ENCODE measurements at places on chromosomes 7 and 10.

GRCh38 chr10:74174521-74174920 is 23.5 kb downstream of the ADK start:
- no peak for DNase-seq

DNA sequence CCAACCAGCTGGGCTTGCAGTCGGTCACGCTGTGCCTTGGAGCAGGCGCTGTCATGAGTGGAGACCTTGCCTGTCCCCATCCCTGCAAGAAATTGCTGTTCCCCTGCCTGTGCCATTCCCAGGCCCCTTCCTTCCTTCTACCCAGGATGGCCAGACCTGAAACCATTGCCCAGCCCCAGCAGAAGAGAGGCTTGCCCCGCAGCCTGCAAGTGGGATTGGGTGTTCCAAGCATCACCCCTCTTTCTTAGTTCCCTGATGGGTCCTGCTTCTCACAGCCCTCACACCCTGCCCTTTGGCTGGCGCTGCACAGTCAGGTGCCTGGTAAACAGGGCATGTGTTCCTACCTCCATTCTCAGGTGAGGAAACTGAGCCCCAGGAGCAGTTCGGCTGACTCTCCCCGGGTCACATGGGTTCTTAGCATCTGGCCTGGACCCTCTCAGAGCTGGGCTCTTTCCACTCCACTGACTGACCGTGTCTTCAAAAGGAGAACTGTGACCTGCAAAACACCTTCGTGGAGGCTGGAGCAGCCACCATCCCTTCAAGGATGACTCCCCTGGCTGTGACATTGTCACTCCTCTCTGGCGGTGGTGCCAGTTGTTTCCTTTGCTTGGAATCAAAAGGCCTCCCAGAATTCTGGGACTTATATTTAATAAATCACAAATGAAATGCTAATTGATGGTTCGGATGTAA is 41.9 kb upstream of the PDCD4 start:
- no peak for DNase-seq

DNA sequence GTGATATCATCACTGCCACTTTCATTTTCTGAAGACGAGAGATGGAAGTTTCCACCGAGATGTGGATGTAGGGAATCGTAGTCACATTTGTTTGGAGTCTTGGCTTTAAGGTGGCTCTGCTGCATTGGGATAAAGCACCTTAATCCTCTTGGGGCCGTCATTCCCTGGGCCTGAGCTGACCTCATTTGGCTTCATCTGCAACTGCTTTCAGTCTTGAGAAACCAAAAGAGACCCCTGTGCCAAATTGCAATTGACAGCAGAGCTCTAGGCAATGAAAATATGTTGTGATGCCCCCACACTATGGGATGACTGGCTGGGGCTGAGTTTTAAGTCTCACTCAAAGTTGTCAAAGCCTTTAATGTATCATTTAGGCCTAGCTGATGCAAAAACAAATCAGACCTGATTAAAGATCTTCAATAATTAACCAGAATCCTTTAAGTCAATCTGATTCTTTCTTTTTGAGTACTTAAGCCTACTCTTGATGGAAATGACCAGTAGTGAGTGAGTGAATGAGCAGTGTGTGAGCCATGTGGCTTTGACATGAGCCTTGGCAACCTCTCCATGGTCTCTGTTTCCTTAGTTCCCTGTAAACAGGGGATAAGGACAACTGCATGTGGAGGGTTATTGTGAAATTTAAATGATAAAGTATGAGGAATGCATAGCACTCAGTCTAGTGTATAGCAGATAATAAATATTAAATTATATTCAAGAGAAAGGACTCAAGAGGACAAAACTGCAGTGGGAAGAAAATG is 155.0 kb downstream of the BMPER start:
- no peak for DNase-seq

GRCh38 chr10:58220769-58221451 is 46.8 kb downstream of the IPMK start:
- no peak for DNase-seq

DNA sequence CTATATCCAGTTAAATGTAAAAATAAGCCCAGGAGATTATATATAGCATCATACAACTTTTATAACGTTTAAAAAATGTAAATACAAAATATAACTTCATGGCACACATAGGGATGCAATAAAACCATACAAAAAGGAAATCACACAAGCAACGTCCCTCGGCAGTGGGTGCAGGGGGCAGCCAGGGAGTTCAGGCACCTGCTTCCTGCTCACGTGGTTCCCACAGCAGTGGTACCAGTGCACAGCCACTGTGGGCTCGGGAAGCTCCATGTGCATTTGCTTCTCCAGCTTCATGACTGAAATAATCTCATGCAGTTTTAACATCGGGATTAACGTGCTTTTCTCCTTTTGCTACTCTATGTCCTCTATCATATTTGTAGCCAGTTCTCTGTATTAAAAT is 255.5 kb upstream of the CXCL12 start:
- no peak for DNase-seq

DNA sequence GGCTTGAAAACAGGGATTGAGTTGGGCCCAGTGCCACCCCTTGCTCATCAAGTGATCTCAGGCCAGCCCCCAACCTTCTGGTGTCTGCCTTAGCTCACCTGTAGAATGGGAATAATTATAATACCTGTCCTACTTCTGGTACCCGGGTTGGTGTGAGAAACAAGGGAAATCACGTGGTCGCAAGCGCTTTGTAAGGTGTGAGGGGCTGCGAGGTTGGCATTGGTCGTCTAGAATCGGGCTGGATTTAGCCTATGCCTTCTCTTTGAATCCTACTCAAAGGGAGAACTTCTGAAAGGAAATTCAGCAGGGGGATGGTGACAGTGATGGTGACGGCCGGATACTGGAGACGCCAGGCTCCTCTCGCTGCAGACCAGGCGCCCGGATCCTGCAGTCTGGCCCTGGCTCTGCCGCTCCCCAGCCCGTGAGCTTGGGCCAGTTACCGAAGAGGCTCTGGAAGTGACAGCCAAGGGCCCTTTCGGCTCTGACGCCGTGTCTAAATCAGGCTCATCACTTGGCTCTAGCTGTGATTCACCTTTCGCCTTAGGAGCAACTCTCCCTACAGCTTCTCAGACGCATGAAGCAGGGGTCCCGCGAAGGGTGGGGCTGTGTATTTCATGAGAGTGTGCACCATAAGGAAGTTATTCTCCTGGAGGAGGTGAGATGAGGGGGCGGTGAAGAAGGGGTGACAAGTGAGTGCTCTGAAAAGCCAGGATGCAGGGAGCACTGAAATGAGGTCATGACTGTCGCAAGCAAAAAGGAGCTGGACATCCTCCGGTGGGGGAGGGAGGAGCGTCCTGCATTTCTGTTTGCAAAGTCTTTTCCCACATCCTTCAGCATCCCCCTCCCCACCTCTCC is 4.0 kb upstream of the CREB5 start:
- DNase-seq, result no peak

DNA sequence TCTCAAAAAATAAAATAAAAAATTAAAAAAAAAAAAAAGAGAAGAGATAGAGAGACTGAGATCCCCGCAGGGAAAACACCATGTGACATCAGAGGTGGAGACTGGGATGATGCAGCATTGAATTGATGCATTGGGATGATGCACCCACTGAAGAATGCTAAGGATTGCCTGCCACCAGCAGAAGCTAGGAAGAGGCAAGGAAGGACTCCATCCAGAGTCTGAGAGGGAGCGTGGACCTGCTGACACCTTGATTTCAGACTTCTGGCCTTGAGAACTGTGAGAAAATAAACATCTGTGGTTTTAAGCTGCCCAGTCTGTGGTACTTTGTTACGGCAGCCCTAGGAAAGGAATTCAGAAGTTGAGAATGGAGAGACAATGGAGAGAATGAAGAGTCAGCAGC is 89.8 kb upstream of the PRPS1L1 start:
- no peak for DNase-seq

DNA sequence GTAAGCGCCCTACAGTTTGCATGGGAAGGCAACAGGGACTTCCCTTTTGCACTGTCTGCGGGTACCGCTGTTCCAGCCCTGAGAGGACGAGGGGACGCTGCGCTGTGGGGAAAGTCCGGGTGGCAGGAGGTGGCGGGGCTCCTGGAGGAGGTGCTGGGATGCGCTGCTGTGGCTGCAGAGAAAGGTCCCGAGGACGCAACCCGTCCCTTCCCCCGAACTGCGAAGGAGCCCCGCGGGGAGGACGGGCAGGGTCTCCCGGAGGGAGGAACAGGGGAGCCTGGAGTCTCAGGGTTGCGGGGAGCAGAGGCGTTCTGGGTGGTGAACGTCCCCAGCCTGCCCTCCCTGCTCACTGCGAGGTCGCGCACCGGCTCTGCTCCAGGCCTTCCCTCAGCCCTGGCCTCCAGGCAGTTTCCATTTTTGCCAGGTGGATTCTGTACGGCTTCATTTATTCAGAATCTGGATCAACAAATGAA is 91.6 kb downstream of the CXCL12 start:
- no peak for DNase-seq

GRCh38 chr10:125049216-125049881 is 107.4 kb downstream of the ZRANB1 start:
- no peak for DNase-seq

GRCh38 chr7:132789281-132789680 is 213.0 kb upstream of the PLXNA4 start:
- no peak for DNase-seq

DNA sequence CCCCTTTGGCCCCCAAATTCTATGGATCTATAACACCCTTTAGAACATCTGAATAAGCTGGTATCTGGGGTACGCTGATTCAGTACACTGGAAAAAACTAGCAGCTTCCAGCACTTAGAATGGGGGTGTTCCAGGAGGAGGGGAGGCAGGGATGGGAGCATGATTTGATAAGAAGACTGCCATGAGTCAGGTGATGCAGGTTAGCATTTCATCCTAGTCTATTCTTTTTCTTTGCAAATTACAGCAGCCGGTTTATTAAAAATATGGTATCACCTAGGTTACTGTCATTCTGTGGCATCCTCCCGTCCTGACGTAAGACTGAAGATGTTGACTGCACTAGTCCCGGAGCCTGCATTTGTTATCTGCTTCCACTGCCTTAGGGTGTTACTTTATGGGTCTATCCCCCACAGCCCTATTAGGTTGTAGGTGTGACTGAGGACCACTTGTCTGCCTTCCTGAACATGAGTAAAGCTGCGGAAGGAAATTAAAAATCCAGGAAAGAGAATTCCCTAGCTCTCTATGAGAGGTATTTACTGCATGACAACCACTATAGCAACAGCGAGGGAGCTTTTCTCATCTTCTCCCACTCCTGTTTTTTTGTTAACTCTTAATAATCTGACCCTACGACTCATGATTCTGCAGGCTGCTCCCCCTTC is 1.9 kb downstream of the HTR5A start:
- DNase-seq, result no peak

DNA sequence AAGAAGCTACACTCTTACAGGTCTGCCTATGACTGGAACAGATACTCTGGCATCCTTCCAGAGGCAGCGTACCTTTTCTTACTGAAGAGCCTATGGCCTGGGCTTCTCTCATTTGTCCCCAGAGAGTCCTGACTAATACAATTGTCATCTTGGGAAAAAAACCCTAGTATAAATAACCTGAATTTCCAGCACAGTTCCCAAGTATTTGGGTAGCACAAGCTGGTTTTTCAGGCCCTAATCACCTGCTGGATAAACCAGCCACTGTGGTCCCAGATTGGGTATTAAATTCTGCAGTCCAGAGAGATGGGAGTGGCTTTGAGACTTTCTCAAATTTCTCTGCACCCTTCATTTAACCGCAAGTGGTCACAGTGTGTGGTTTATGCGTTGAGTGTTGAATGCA is 186.8 kb upstream of the NEBL start:
- peak; percentile 10 for DNase-seq

DNA sequence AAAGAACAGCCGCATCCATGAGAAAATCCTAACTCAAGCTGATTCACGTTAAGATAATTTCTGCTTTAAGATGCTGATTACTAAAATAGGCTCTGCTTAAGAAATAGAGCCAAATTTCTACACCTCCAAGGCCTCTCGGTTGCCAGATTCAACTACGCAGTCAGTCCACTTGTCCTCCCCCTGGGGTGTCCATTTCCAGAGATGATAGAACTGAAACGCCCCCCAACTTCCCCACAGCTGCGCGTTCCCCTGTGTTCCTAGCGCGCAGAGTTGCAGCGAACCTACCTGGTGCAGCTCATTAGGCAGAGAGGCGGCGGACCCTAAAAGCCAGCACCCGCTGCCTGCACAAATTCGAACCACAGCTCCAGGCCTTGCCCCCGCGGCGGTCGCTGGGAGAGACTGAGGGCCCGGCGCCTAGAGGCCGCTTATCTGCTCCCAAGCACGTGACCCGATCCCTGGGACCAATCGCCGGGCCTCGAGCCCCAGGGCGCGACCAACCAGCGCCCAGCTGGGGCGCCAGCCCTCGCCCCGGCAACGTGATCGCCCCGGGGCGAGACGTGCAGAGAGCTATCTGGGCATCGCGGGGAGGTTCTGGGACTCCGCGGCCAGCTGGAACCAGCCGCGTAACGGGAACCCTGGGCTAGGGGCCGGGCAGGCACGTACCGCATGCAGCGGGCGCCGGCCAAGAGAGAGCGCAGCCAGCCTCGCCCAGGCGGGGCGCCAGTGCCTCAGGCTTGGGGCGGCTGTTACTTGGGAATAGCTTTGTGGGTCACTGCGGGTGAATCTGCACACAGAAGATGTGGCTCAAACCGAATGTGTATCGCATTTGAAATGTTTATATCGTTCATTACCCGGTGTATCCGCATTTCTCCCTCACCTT is at the start of gene PPP1R3C:
Gene PPP1R3C, minus strand, starts transcription at position 401 of the 880 bp plus-strand sequence. Its CDS starts 102 bp downstream, at position 299.
- no peak for DNase-seq

DNA sequence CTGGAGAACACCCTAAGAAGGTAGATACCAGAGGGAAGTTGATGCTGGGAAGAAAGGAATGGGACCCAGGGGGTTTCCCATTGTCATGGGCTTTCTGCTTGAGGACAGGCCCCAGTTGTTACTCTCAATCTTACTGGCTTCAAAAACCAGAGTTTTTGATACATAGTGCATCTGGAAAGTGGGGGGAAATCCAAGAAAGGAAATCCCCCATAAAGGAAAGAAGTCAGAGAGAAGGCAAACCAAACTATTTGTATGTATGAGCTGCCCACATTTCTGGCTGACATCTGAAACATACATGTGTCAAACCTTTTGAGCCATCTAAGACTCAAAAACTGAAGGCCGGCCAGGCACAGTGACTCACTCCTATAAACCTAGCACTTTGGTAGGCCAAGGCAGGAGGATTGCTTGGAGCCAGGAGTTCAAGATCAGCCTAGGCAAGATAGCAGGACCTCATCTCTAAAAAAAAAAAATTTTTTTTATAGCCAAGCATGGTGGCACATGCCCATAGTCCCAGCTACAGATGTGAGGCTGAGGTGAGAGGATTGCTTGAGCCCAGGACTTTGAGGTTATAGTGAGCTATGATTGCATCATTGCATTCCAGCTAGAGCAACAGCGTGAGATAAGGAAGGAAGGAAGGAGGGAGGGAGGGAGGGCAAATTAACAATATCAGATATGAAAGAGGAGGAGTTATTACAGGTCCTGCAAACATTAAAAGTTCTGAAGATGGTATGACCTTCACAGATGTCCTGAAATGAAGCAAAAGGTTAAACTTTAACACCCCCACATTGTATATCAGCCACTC is 6.7 kb upstream of the COA1 start:
- no peak for DNase-seq

GRCh38 chr10:71084061-71084817 is 128.1 kb upstream of the UNC5B start:
- DNase-seq, result no peak

- DNase-seq, result no peak
Measured at GRCh38 chr10:23436983-23437382, 1.9 kb upstream of the OTUD1 start.

Measured in NCI-H187 (cell line).